ENCODE measurements at places on chromosomes 13 and 19.

DNA sequence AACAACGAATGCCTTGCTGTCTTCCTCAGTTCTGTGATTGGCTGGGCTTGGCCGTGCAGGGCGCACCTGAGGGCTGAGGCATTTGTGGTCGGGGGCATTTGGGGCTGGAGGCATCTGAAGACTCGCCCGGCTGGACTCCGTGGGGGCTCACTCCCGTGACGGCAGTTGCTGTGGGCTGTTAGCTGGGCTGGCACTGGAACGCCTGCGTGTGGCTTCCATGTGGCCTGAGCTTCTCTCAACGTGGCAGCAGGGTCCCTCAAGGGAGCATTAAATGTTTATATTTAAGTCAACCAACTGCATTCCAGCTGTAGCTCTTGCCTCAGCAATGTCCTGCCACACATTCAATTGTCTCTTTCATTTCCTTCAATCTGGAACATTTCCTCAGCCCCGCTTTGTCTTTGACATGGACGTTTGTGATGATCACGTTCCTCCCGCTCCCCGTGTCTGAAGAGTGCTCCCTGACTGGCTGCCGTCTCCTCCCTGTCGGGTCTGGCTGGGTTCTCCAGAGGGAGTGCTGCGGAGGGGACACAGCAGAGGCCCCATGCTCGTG lies 21.0 kb downstream of the CCDC8 start:
- DNase-seq, result no peak

GRCh38 chr13:110953416-110953815 lies 38.5 kb upstream of the ANKRD10 start:
- no peak for DNase-seq

- DNase-seq, result no peak
These were observed 3.5 kb downstream of the GRK1 start for GRCh38 chr13:113670541-113670940.

GRCh38 chr19:13036366-13036976 lies 41.2 kb downstream of the NFIX start:
- no peak for DNase-seq

GRCh38 chr13:41193469-41193868 lies 900 bp downstream of the KBTBD7 start:
- DNase-seq, result no peak

DNA sequence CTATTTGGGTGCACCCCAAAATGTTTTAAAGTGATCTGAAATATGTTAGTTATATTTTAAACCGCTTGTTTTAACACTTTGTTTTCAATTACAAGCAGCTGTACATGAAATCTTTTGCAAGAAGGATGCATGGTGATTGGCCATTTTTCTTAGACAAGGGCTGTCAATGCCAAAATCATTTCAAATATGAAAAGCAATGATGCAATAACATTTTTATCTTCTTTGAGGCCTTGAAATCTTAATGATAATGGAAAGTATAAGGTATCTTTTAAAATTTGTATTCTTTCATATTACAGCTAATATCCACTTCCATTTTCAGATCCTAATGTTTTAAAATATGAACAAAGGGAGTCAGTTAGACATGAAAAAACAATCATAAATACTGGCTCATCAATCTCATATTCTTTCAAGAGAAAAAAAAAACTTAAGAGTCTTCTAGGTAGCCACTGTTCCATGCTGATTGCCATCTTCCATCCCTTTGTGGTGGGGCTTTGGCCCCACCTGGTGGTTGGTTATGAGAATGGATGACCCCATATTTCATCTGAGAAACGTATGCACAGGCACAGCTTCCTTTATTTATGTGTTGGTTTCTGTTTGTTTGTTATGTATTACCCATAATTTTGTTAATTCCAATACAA lies 330.3 kb upstream of the MIR17HG start:
- DNase-seq, result no peak

DNA sequence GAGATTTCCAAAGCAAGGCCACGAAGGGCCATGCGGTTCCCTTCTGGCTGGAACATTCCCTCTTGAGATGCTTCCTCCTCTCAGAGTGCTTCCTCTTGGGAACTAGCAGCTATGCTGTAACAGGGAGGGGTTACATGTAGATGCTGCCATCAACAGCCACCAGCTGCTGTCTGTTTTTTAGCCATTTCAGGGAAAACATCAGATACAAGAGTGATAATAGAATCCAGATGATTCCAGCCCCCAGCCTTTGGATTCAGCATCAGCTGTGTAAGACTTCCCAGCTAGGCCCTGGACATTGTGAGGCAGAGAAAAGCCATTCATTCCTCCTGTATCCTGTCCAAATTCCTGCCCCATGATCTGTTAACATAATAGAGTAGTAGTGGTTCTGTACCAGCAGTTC lies 8.2 kb upstream of the ZNF177 start:
- no peak for DNase-seq

GRCh38 chr19:33649627-33650305 lies 28.0 kb downstream of the CHST8 start:
- DNase-seq, result no peak

All from epithelial cell of proximal tubule (primary cell).